ENCODE measurements at places on chromosomes 11 and 22. TPM values are rescaled to one million over a fixed set of nuclear protein-coding genes. Genes with fewer than 3 reads are reported as not detected.

The CALCA gene
- total RNA-seq = not detected

The OR51B2 gene
- total RNA-seq = not detected

The TMEM86A gene
- 0.56 TPM for total RNA-seq

The RPS3 gene
- 1,432 TPM for total RNA-seq

The LRRC74B gene
- not detected for total RNA-seq

The CHRM1 gene
- total RNA-seq = not detected

The PANX3 gene
- total RNA-seq = not detected

The SCGB1D2 gene
- total RNA-seq = not detected

The APOA4 gene
- total RNA-seq = not detected

The DDTL gene
- total RNA-seq = under 0.01 TPM

The OR4D10 gene
- not detected for total RNA-seq

The C22orf42 gene
- not detected for total RNA-seq

The ACTN3 gene
- under 0.01 TPM for total RNA-seq

The OR5AS1 gene
- total RNA-seq = not detected

The LRFN4 gene
- 11.6 TPM for total RNA-seq

The TNRC6B gene
- total RNA-seq = 18.6 TPM

The MMP8 gene
- total RNA-seq = not detected
